ENCODE measurements at places on chromosomes 16 and 17.
A peak's percentile ranks its signal among the peaks of the same experiment; 100 is the strongest.

GRCh38 chr17:45394913-45395568 is 37.6 kb downstream of the ARHGAP27 start:
- DNase-seq: no peak

DNA sequence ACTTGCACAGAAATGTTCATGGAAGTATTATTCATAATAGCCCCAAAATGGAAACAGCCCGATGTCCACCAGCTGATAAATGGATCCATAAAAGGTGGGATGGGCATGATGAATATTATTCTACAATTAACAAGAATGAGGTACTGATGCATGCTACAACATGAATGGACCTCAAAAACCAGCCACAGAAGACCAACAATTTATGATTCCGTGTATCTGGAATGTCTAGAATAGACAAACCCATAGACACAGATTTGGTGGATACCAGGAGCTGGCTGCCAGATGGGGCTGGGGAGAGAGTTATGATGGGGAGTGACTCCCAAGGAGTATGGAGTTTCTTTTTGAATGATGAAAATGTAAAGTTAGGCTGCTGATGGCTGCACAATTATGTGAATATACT is 10.8 kb upstream of the NAGLU start:
- DNase-seq: no peak

DNA sequence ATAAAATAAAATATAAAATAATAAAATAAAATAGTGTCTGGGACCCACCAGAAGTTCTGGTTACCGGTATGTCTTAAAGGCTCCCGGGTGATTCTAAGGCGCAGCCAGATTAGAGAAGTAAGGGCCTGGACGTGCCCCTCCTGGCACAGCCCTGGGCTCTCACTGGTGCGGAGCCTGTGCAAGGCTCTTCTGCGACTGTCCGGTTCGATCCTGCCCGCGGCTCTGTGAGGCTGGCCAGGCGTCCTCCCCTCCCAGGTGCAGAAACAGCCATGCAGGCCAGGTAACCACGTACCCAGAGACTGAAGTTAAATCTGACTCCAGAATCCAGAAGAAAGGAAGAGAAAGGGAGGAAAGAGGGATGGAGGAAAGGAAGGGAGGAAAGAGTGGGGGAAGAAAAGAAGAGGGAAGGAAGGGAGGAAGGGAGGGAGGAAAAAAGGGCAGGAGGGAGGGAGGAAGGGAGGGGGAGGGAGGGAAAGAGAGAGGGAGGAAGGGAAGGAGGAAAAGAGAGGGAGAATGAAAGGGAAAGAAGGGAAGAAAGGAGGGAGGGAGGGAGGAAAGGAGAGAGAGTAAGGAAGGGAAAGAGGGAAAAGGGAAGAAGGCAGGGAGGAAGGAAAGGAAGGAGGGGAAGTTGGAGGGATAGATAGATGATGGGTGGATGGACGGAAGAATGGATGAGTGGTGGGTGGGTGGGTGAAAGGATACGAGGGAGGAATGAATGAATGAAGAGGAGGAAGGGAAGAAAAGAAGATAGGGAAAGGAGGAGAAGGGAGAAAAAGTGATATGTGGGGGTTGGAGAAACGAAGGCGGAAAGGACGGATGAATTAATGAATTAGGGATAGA is 42.3 kb downstream of the C16orf82 start:
- DNase-seq: no peak

- DNase-seq: no peak
Observed at GRCh38 chr17:81080019-81080418, 45.1 kb downstream of the BAIAP2 start.

DNA sequence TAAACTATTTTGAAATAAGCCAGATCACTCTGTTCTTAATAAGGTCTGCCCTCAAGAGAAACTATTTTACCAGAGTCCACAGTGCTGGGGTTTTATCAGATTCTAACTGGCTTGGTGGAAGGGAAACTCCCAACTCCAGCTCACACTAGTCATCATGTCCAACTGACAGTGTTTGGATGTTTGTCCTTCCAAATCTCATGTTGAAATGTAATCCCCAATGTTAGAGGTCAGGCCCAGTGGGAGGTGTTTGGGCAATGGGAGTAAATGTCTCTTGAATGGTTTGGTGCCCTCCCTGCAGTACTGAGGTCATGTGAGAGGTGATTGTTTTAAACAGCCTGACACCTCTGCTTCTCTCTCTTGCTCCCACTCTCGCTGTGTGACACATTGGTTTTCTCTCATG is 1301.0 kb upstream of the CDH8 start:
- no peak for DNase-seq

GRCh38 chr17:20171741-20172365 is 162.7 kb downstream of the SPECC1 start:
- no peak for DNase-seq

DNA sequence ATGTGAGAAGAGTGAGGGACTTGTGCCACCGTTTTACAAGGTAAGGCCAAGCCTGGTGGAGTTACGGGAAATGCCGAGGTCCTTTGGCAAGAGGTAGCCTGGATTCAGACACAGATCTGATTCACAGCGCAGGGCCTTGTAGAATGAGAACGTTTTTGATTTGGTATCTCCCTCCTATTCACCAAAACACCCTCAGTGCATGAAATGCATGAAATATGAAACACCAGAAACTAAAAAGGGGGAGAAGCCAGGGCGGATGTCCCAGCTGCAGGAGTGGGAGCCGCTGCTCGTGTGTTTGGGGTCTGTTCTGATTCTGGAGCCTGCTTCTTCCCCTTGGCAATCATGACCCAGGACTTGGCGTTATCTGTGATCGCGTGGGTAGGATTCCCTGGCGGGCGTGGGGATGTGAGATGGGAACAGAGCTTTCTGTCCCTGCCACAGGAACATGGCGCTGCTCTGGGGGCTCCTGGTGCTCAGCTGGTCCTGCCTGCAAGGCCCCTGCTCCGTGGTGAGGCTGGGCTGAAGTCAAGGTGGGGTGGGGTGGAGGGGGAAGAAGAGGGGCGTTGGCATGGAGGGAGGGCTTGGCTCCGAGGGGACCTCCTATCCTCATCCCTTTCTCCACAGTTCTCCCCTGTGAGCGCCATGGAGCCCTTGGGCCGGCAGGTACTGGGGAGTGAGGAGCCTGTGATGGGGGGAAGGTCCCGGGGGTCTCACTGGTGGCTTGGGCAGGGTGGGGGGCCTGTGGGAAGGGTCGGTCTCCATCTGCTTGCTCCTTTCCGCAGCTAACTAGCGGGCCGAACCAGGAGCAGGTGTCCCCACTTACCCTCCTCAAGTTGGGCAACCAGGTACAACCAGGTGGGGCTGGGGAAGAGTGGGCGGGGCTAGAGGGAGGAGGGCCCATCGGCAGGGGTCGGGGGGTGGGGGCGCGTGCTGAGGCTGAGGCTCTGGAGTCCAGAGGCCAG is 2.2 kb downstream of the SERPINF2 start:
- no peak for DNase-seq

DNA sequence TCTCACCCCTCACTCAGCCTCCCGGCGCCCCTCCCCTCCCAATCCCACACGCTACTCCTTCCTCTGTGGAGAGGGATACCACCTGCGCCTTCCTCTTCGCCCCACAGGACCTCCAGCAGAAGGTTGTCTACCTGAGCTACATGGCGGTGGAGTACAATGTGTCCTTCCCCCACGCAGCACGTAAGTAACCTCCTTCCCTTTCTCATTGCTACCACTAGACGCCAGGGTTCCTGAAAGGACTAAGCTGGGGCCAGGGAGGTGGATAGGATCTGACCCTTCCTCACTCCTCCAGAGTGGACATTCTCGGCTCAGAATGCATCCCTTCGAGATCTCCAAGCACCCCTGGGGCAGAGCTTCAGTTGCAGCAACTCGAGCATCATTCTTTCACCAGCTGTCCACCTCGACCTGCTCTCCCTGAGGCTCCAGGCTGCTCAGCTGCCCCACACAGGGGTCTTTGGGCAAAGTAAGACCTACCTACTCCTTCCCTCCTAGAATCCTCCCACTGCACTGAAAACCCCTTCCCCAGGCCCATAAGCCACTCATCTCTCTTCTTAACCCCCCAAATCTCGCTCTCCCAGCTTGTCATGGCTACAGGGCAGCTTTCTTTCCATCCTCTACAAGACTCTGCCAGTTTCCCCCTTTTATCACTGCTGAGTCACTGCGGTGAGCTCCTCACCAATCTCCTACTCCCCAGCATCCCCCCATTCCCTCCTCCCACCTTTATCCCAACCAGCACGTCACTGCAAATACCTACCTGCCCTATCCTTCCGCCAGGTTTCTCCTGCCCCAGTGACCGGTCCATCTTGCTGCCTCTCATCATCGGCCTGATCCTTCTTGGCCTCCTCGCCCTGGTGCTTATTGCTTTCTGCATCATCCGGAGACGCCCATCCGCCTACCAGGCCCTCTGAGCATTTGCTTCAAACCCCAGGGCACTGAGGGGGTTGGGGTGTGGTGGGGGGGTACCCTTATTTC is 1.5 kb downstream of the CD68 start:
- DNase-seq: no peak

DNA sequence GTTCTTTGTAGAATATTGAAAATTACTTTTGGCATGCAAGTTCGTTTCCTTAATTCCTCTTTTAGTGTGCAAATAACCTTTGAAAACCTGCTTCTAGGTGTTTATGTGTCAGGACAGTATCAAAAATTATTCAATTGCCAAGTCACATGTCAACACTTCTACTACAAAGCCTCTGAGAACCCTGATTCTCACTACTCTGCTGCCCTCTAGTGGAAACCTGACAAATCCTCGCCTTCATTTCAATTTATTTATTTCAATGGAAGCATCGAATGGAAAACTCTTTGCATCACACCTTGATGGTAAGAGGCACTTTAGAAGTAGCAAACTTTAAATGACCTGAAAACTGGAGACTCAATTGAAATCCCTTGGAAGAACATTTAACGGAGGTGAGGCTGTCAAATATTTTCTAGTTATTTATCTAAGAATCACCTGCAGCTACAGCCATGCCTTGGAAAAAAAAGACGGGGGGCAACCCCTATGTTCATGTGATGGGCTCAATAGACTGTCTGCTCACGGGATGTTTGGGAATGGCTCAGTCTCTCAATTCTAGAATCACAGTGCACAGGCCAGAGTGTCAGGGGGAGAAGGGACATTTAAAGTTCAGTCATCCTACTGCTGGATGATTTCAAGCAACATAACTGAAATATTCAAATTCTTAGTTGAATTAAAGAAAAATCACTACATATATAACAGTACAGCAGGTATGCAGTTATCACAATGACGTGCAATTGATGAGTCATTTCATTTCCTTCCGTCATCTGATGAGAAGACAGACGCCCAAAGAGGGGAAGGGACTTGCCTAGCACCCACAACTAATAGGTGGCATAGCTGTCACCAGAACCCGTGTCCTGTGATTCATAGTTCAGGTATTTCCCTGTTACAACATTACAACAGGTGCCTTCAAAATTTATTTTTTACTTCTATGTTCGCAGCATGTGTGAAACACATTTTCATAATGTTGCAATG is 563.9 kb downstream of the TOX3 start:
- peak; percentile 52 for DNase-seq

GRCh38 chr17:69198238-69198637 is 30.4 kb downstream of the ABCA10 start:
- DNase-seq: no peak

- peak; percentile 54 for DNase-seq
Observed at GRCh38 chr17:45277216-45277849, 15.4 kb upstream of the SPATA32 start.

DNA sequence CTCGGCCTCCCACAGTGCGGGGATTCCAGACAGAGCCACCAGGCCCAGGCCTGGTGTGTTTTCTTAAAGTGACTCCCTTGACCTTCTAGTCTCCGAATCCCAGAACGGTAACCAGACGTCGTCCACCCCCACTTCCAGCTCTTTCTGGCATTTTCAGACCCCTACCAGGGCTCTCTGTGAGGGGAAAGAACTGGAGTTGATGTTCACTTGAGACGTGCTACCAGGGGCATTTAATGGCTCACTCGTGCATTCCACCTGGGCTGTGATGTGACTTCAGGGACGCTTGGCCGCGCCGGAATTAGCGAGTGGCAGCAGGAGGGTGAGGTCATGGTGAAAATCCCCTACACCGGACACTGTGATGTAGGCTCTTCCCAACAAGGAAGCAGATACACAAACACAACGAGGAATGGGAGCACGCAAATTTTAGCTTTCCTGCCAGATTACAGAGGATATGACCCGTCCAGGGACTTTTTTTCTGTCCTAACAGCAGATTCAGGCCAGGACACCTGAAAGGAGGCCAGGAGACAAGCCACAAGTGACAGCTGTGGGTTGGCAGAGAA is 1.1 kb upstream of the GNA13 start:
- no peak for DNase-seq

- no peak for DNase-seq
Observed at GRCh38 chr17:34862384-34862783, 98.9 kb downstream of the CCT6B start.

DNA sequence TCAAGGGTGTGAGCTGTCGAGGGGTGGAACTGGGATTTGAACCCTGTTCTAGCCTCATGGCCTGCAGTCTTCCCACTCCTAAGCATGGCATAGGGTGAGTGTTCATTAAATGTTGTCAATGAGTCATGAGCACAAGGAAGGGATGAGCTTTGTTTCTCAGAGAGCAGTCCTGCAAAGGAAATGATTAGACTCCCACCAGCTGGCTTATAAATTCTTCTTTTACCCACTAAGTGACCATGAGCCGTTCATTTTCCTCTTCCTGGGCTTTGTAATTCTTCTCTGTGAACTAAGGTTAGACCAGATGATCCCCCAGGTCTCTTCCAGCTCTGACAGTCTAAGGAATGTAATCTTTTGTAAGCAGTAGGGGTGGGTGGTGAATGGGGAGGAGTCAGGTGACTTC is 47.9 kb upstream of the HNF1B start:
- DNase-seq: no peak

- DNase-seq: no peak
Observed at GRCh38 chr16:80739523-80739922, 64.9 kb downstream of the CDYL2 start.

- DNase-seq: peak; percentile 7
Observed at GRCh38 chr17:13114601-13115031, 96.8 kb upstream of the ELAC2 start.

DNA sequence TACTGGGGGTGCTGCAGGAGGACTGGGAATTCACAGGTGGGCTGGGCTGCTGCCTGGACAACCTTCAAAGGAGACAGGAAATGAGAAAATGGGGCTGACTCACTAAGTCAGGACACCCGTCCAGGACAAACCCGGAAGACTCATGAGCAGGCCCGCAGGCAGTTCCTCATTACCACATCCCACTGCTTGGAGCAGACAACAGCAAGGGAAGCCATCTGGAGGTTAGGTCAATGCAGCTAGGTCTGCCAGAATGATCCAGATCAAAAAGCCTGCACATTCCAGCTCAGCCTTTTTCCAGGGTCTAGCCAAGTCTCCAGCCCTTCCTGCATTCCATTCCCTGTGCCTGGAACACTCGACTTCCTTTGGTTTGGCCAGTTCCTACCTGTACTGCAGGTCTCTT is 536.5 kb upstream of the CDH11 start:
- no peak for DNase-seq

GRCh38 chr16:57472665-57473060 is 10.2 kb downstream of the POLR2C start:
- no peak for DNase-seq

GRCh38 chr17:29933379-29933778 is 3.4 kb upstream of the SSH2 start:
- DNase-seq: no peak

DNA sequence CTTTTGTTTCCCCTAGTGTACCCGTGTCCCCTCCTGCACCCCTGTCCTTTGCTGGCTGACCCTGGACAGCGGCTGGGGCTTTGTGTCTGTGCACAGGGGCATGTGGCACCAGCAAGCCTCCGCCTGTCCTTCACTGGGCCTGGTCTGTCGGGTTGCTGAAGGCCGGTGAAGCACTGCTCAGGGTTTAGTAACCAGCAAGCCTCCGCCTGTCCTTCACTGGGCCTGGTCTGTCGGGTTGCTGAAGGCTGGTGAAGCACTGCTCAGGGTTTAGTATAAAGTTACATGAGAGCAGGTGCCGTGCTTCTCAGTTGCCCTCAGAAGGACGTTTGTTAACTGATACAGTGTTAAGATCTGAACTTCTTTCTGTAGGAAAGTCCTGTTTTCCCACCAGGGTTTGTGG is 33.8 kb downstream of the DEF8 start:
- no peak for DNase-seq
